ENCODE measurements at places on chromosomes 6 and 20.
A peak's percentile ranks its signal among the peaks of the same experiment; 100 is the strongest.

- H3K4me1 ChIP-seq, result peaks cover 3% of the 10 kb centered on the region
- H3K36me3 ChIP-seq, result no peaks in the 10 kb centered on the region
- H3K4me3 ChIP-seq, result no peak overlapping the region
- H3K27me3 ChIP-seq, result no peaks in the 10 kb centered on the region
Observed at GRCh38 chr20:45036044-45036755, 64.7 kb downstream of the KCNS1 start.

GRCh38 chr20:5833309-5833941, 83.2 kb downstream of the SHLD1 start:
- H3K4me1 ChIP-seq, result peaks cover 8% of the 10 kb centered on the region
- no peak for DNase-seq
- H3K36me3 ChIP-seq, result no peaks in the 10 kb centered on the region

DNA sequence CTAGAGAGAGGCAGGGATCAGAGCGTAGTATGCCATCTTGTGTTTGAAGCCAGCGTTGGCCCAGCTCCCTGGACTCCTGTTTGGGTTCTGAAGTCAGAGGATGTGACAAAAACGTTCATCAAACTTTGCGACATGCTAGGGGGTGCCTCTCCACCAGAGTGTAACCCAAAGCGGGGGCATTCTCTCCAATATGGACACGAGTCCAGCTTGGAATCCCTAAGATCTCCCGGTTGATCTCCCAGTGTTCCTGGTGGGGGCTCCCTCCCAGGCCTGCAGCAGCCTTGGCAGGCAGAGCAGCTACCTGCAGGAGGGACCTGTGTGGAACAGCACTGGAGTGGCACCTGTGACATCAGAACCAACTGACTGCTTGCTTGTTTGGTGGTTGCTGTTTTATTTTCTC, 218.8 kb upstream of the ECI2 start:
- no peaks in the 10 kb centered on the region for H3K36me3 ChIP-seq
- no peaks in the 10 kb centered on the region for H3K27me3 ChIP-seq
- DNase-seq, result no peak
- no peak overlapping the region for H3K27ac ChIP-seq
- H3K4me1 ChIP-seq, result peaks cover 22% of the 10 kb centered on the region

GRCh38 chr6:64221776-64222175, 586.2 kb downstream of the PHF3 start:
- no peaks in the 10 kb centered on the region for H3K36me3 ChIP-seq
- no peak for DNase-seq
- no peaks in the 10 kb centered on the region for H3K4me1 ChIP-seq
- H3K27ac ChIP-seq, result no peak overlapping the region
- H3K4me3 ChIP-seq, result no peak overlapping the region
- H3K27me3 ChIP-seq, result no peaks in the 10 kb centered on the region

DNA sequence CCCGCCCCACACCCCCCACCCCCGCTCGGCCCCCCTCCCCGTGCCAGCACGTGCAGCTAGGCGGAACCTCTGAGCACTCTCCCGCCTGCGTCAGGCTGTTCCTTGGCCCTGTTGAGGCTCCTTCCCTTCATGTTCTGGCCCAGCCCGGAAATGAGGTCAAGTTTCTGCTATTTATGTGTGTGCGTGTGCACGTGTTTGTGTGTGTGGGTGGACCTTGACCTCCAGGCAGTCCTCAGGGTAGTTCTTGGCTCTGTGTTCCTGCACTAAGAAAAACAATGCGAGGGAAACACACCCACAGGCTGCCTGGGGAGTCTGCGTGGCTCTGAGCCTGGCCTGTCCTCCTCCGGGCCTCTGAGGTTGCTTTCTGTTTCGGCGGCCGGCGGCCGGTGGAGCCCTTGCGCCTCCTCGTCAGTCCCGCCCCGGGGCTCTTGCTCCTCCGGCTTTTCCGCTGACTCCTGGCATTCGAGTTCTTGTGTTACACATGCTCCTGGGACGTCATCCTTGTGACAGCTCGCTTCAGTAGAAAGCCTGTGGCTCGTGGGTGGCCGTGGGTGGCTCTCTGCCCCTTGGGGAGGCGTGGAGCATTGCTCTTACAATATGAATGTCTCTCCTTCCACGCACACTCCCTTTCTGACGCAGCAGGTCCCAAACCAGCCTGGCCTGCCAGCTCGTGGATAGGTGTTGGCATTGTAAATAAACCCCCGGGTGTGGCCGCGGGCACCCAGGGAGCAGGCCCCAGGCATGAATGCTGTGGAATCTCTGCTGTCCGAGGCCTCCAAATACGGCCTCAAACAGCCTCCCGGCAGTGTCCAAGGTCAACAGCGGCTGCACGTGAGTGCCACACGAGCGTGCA, 10.0 kb downstream of the SLCO4A1 start:
- peaks cover 36% of the 10 kb centered on the region for H3K4me1 ChIP-seq
- DNase-seq, result peak; percentile 98
- peak overlapping the region; percentile 69 for H3K27ac ChIP-seq
- H3K4me3 ChIP-seq, result no peak overlapping the region
- peaks cover 73% of the 10 kb centered on the region for H3K36me3 ChIP-seq

DNA sequence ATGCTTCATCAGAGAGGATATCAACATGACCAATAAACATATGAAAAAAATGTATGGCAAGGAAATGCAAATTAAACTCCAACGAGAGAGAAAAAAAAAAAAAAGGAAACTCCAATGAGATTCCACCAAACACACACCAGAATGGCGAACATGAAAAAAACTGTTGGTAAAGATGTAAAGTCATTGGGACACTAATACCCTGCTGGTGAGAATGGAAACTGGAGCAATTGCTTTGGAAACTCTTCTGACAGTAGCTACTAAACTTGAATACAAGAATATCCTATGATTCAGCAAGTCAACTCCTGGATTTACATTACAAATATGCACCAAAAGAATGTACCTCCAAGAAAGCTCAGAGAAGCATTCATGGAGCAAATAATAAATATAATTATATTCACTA, 260.7 kb upstream of the ECI2 start:
- no peak overlapping the region for H3K4me3 ChIP-seq
- DNase-seq, result no peak
- H3K36me3 ChIP-seq, result no peaks in the 10 kb centered on the region
- H3K4me1 ChIP-seq, result no peaks in the 10 kb centered on the region
- H3K27ac ChIP-seq, result no peak overlapping the region

GRCh38 chr6:12440981-12441380, 150.8 kb downstream of the EDN1 start:
- H3K4me1 ChIP-seq, result no peaks in the 10 kb centered on the region
- no peaks in the 10 kb centered on the region for H3K36me3 ChIP-seq
- no peaks in the 10 kb centered on the region for H3K27me3 ChIP-seq
- no peak overlapping the region for H3K4me3 ChIP-seq

DNA sequence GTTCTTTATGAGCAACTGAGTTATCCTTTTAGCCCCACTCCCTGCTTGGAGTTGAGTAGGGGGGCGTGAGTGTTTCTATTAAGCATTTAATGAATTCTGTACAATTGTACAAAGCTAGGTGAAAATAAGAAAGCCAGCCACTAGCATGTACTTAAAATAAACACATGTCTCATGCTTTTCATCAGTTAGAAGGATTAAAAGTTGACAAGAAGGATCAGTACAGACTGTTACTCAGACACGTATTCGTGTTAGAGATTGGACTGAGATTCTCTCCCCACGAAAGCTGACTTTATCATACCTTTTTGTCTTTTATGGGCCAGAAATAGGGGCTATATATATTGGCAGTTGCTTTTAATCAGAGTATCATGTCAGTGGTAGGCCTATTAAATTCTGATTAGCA, 1.7 kb downstream of the HSF2 start:
- H3K4me1 ChIP-seq, result no peaks in the 10 kb centered on the region
- no peak overlapping the region for H3K27ac ChIP-seq
- no peaks in the 10 kb centered on the region for H3K36me3 ChIP-seq
- peak overlapping the region; percentile 96 for H3K4me3 ChIP-seq
- no peaks in the 10 kb centered on the region for H3K27me3 ChIP-seq

DNA sequence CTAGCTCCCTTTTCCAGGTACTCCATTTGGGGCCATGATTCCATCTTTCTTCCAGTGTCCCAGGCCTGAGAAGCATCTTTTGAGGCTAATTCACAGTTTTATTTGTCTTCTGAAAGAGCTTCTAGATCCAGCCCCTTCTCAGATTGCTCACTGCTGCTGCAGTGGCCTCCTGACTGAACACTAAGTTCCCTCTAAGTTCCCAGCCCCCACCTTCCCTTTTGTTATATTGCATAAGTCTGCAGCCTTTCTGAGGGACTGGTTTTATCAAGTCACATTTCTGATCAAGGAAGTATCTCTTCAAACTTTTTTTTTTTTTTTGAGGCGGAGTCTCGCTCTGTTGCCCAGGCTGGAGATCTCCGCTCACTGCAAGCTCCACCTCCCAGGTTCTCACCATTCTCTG, 10.7 kb downstream of the MAPRE1 start:
- H3K4me3 ChIP-seq, result peak overlapping the region; percentile 45
- no peaks in the 10 kb centered on the region for H3K27me3 ChIP-seq
- peak; percentile 42 for DNase-seq
- H3K4me1 ChIP-seq, result peaks cover 12% of the 10 kb centered on the region
- no peak overlapping the region for H3K27ac ChIP-seq

- H3K4me1 ChIP-seq, result no peaks in the 10 kb centered on the region
- DNase-seq, result no peak
- H3K27ac ChIP-seq, result no peak overlapping the region
- no peaks in the 10 kb centered on the region for H3K27me3 ChIP-seq
- H3K4me3 ChIP-seq, result no peak overlapping the region
Observed at GRCh38 chr6:127403636-127404035, 55.6 kb downstream of the KIAA0408 start.

- peaks cover 3% of the 10 kb centered on the region for H3K27me3 ChIP-seq
- no peak overlapping the region for H3K4me3 ChIP-seq
- no peak for DNase-seq
- no peaks in the 10 kb centered on the region for H3K4me1 ChIP-seq
- no peaks in the 10 kb centered on the region for H3K36me3 ChIP-seq
- no peak overlapping the region for H3K27ac ChIP-seq
Observed at GRCh38 chr20:32885952-32886351, 27.2 kb downstream of the EFCAB8 start.

GRCh38 chr6:153816366-153816765, 222.7 kb upstream of the OPRM1 start:
- DNase-seq, result no peak
- H3K27me3 ChIP-seq, result no peaks in the 10 kb centered on the region
- no peak overlapping the region for H3K27ac ChIP-seq

DNA sequence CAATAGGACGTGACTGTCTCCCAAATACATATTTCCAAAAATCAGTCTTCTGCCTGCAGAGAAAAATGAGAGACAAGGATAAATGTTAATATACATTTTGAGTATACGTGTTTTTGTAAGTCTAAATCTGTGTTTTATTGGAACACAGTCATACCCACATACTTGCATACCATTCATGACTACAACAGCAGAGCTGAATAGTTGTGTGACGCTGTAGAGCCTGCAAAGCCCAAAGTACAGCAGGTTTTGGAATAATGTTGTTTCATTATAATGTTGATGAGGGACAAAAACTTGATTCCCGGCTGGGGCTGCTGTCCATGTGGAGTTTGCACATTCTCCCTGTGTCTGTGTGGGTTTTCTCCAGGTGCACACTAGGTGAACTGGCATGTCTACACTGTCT, 23.8 kb upstream of the FBXO9 start:
- H3K36me3 ChIP-seq, result peaks cover 5% of the 10 kb centered on the region
- peaks cover 8% of the 10 kb centered on the region for H3K4me1 ChIP-seq
- H3K27ac ChIP-seq, result peak overlapping the region; percentile 90

GRCh38 chr6:170450916-170451761, 102.0 kb downstream of the PSMB1 start:
- H3K4me1 ChIP-seq, result peaks cover 3% of the 10 kb centered on the region
- no peaks in the 10 kb centered on the region for H3K36me3 ChIP-seq
- H3K4me3 ChIP-seq, result no peak overlapping the region
- peaks cover 2% of the 10 kb centered on the region for H3K27me3 ChIP-seq

- no peak overlapping the region for H3K4me3 ChIP-seq
- H3K4me1 ChIP-seq, result no peaks in the 10 kb centered on the region
- no peaks in the 10 kb centered on the region for H3K27me3 ChIP-seq
- no peaks in the 10 kb centered on the region for H3K36me3 ChIP-seq
Observed at GRCh38 chr6:55560290-55560885, 18.6 kb downstream of the HMGCLL1 start.

GRCh38 chr6:31900917-31901414, 920 bp downstream of the ZBTB12 start:
- no peaks in the 10 kb centered on the region for H3K27me3 ChIP-seq
- peak overlapping the region; percentile 85 for H3K4me3 ChIP-seq
- peaks cover 3% of the 10 kb centered on the region for H3K36me3 ChIP-seq
- H3K4me1 ChIP-seq, result peaks cover 24% of the 10 kb centered on the region
- no peak overlapping the region for H3K27ac ChIP-seq
- no peak for DNase-seq

GRCh38 chr6:89528866-89529265, 95.9 kb downstream of the ANKRD6 start:
- DNase-seq, result no peak
- peaks cover 3% of the 10 kb centered on the region for H3K27me3 ChIP-seq
- no peaks in the 10 kb centered on the region for H3K4me1 ChIP-seq
- no peak overlapping the region for H3K27ac ChIP-seq
- no peak overlapping the region for H3K4me3 ChIP-seq
- H3K36me3 ChIP-seq, result no peaks in the 10 kb centered on the region

DNA sequence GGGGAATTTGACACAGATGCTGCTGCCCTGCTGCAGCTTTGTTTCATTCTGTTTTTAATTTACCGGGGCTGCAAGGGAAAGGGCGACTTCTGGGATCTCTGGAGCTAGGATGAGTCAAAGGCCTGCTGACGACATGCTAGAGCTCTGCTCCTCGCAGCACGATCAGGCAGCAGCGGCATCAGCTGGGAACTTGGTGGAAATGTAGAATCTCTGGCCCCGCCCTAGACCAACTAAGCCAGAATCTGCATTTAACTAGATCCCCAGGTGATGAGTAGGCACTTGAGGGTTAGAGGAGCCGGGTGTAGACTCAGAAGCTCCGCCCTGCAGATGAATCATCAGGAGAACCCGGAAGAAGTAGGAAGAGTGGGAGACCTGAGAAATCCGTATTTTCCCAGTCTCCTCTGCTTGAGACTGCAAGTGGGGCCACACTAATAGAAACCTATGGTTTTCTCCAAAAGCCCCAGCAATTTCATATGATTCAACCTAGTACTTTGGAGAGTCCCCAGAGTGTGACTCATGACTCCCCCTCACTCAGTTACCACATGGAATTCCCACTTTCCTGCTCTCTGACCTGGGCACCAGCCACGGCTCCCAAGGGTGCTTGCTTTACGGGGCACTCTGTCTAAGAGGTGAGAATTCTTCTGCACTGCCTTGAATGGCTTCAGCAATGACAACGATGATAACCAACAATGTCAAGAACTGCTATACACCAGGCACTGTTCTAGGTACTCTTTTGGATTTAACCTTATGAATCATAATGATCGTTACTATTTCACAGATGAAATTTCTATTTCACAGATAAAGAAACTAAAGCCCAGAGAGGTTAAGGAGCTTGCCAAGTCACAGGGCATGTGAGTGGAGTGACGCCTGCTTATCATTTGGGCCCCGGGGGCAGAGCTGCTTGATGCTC, 18.1 kb downstream of the TUBB2B start:
- no peaks in the 10 kb centered on the region for H3K36me3 ChIP-seq
- peaks cover 11% of the 10 kb centered on the region for H3K27me3 ChIP-seq
- H3K4me3 ChIP-seq, result peak overlapping the region; percentile 52
- DNase-seq, result peak; percentile 96
- H3K27ac ChIP-seq, result peak overlapping the region; percentile 65

GRCh38 chr6:143823548-143823947, 19.6 kb upstream of the LTV1 start:
- no peak overlapping the region for H3K4me3 ChIP-seq
- H3K4me1 ChIP-seq, result peaks cover 3% of the 10 kb centered on the region
- no peaks in the 10 kb centered on the region for H3K27me3 ChIP-seq
- peaks cover 40% of the 10 kb centered on the region for H3K36me3 ChIP-seq
- no peak for DNase-seq
